ENCODE measurements at places on chromosomes 4 and X. TPM values are rescaled to one million over a fixed set of nuclear protein-coding genes. Genes with fewer than 3 reads are reported as not detected.

DNA sequence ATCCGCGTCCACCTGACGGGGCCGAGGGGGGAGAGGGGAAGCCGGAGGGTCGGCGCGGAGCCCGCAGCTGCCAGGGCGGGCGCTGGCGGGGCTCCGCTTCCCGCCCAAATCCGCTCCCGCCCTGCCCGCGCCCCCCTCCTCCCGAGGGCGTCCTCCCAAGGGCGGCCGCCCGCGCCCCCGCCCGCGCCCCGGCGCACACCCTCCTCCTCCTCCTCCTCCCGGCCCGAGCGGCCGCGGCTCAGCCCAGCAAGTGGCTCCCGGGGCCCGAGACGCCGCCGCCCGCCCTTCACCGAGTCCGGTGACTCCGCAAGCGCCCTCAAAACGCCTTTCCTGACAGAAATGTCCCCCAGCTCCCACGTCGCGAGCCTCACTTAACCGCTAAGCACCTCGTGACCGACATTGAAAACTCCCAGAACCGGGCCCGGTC, 487 bp downstream of the HMGB2 start:
- H3K4me3 ChIP-seq, result peak overlapping the region; percentile 94
- peaks cover 42% of the 10 kb centered on the region for H3K4me1 ChIP-seq
- peak; percentile 53 for DNase-seq
- peaks cover 48% of the 10 kb centered on the region for H3K36me3 ChIP-seq
- H3K27me3 ChIP-seq, result no peaks in the 10 kb centered on the region

CXCL5 gene
- total RNA-seq, result not detected

- H3K4me1 ChIP-seq, result peaks cover 29% of the 10 kb centered on the region
- no peaks in the 10 kb centered on the region for H3K27me3 ChIP-seq
- H3K36me3 ChIP-seq, result peaks cover 38% of the 10 kb centered on the region
- peak; percentile 31 for DNase-seq
- peak overlapping the region; percentile 85 for H3K27ac ChIP-seq
- H3K4me3 ChIP-seq, result peak overlapping the region; percentile 26
These were observed 7.2 kb downstream of the PDHA1 start for GRCh38 chrX:19350941-19351384.

GRCh38 chrX:44344194-44344593, 722 bp upstream of the EFHC2 start:
- no peaks in the 10 kb centered on the region for H3K36me3 ChIP-seq
- no peaks in the 10 kb centered on the region for H3K27me3 ChIP-seq
- DNase-seq, result peak; percentile 75
- H3K4me1 ChIP-seq, result peaks cover 20% of the 10 kb centered on the region

DNA sequence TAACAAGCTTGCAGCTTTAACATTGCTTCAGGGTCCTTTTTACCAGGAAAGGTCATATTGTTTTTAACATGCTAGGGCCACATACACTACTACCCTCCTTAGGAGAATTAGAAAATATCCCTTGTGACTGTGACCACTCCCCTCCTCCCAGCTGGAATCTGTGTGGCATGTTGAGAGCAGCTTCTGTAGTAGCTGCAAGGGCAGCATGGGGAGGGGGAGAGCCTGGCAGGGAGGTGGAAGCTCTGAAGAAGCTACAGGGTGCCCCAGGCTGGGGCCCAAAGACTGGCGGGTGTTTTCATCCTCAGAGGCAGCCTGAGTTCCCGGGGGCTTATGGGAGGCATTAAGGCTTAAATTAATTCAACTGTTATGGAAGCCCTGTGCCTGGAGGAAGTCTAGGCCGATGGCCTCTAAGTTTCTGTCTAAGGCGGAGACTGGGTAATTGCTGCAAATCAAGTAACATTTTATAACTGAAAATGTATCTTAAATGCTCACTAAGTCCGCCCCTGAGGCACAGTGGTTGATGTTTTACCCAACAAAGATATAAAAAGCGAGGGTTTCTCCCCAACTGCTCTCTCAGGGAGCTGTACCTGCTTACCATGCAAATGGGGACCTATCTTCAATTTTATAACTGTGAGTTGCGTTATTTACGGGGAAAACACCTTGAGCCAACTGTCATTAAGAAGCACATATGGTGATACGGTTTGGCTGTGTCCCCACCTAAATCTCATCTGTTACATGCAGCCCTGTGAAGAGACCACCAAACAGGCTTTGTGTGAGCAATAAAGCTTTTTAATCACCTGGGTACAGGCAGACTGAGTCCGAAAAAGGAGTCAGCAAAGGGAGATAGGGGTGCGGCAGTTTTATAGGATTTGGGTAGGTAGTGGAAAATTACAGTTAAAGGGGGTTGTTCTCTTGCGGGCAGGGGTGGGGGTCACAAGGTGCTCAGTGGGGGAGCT, 37.4 kb upstream of the STS start:
- DNase-seq, result no peak
- H3K4me1 ChIP-seq, result peaks cover 15% of the 10 kb centered on the region
- peak overlapping the region; percentile 35 for H3K27ac ChIP-seq
- H3K36me3 ChIP-seq, result peaks cover 10% of the 10 kb centered on the region

DNA sequence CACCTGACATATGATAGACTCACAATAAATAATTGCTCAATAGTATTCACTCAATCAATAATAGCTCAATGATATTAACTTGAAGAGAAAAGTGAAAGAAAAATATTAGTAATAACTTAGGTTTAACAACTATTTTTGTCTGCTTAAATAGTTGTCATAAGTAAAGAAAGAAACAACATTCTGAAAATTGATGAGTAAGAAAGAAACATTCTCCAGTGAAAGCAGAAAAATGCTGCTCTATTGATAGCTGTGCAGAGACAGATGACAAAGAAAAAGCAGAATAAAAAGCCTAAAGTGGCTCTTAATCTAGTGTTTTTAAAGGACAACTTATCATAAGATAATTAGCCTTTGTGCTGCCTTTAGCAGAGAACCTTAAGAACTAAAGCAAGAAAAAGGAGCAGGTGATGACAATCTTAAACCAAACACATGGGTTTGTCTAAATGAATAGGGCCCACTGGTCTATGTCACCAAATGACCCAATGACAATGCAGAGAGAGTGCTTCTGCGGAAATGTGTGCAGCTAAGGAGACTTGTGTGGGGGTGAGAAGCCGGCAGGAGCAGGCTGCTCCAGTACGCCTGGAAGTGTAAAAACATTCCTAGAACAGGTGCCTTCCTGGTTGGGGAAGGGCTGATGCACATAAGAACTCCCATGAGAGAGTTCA, 13.2 kb downstream of the HS3ST1 start:
- no peak overlapping the region for H3K4me3 ChIP-seq
- peaks cover 1% of the 10 kb centered on the region for H3K4me1 ChIP-seq
- H3K36me3 ChIP-seq, result no peaks in the 10 kb centered on the region
- peaks cover 3% of the 10 kb centered on the region for H3K27me3 ChIP-seq
- no peak for DNase-seq

DNA sequence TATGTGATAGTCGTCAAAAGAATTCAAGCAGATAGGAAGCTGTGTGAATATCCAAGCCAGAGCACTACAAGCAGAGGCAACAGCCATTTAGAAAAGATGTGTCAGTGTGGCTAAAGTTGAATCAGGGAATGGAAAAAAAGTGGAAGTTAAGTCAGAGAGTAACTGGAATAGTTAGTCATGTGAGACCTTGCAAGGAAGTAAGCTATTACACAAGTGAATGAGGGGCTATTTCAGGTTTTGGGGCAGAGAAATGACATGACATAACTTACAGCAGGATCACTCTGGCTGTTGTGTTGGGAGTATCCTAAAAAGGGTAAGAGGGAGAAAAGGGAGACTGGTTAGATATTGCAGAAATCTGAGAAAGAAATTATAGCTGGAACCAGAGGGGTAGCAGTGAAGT, 236.6 kb upstream of the PCDH18 start:
- no peaks in the 10 kb centered on the region for H3K4me1 ChIP-seq
- H3K27ac ChIP-seq, result no peak overlapping the region
- no peak for DNase-seq
- H3K4me3 ChIP-seq, result no peak overlapping the region

GRCh38 chrX:7147413-7147977, at the start of gene STS:
Gene STS, plus strand, starts transcription at chrX:7147712. Its CDS starts 105,488 bp downstream, at chrX:7253200.
- H3K27me3 ChIP-seq, result no peaks in the 10 kb centered on the region
- no peaks in the 10 kb centered on the region for H3K36me3 ChIP-seq
- peak within 1 kb of the TSS; percentile 79 for H3K4me3 ChIP-seq

GRCh38 chr4:85736571-85736970, 261.6 kb downstream of the ARHGAP24 start:
- H3K4me1 ChIP-seq, result no peaks in the 10 kb centered on the region
- no peaks in the 10 kb centered on the region for H3K36me3 ChIP-seq
- no peaks in the 10 kb centered on the region for H3K27me3 ChIP-seq
- no peak for DNase-seq
- no peak overlapping the region for H3K4me3 ChIP-seq
- H3K27ac ChIP-seq, result no peak overlapping the region

DNA sequence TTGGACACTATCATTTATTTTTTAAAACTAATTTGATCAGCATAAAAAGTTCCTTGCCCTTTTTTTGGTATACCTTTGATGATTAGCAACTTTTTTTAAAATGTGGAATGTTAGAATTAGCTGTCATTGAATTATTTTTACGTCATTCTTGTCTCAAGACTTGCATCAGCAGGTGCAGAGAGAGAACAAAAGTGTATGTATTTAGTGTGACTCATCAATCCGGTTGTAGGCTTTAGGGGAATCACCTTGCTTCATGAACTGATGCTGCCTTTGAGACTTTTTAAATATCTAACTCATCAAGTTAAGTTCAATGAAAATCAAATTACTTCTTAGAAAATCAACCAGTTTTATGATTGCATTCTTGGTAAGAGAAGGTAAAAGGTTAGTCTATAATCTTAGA, 125.1 kb downstream of the ARX start:
- H3K4me3 ChIP-seq, result no peak overlapping the region
- no peak overlapping the region for H3K27ac ChIP-seq
- H3K4me1 ChIP-seq, result peaks cover 5% of the 10 kb centered on the region
- DNase-seq, result no peak

- peaks cover 2% of the 10 kb centered on the region for H3K27me3 ChIP-seq
- H3K4me1 ChIP-seq, result no peaks in the 10 kb centered on the region
- no peak for DNase-seq
These were observed 126.7 kb upstream of the TSPAN5 start for GRCh38 chr4:98784947-98785706.

- H3K4me3 ChIP-seq, result no peak overlapping the region
- H3K27me3 ChIP-seq, result no peaks in the 10 kb centered on the region
- H3K36me3 ChIP-seq, result no peaks in the 10 kb centered on the region
- no peak for DNase-seq
- H3K27ac ChIP-seq, result no peak overlapping the region
These were observed 107.6 kb downstream of the AMER1 start for GRCh38 chrX:64097891-64098290.

GRCh38 chr4:39476187-39476895, 17.5 kb downstream of the LIAS start:
- H3K27me3 ChIP-seq, result no peaks in the 10 kb centered on the region
- no peak overlapping the region for H3K4me3 ChIP-seq
- H3K4me1 ChIP-seq, result no peaks in the 10 kb centered on the region
- H3K27ac ChIP-seq, result no peak overlapping the region
- peaks cover 4% of the 10 kb centered on the region for H3K36me3 ChIP-seq

- no peaks in the 10 kb centered on the region for H3K27me3 ChIP-seq
- no peak for DNase-seq
- H3K27ac ChIP-seq, result no peak overlapping the region
- no peak overlapping the region for H3K4me3 ChIP-seq
These were observed 93.4 kb downstream of the SPCS3 start for GRCh38 chr4:176413171-176413570.

DNA sequence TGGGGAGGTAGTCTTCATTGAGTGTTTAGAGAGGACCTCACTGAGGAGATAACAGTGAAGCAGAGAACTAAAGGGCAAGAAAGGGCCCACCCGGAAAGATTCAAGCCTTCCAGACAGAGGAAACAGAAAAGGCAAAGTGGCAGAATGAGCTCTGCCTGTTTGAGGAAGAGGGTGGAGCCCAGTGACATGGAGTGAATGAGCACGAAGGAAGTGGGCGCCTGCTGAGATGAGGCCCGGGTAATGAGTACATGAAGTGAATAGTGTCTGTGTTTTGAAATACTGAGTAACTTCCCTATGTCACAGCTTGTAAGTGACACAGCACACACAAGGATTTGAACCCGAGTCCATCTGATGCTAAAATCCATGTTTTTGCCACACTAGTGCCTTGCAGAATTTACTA, 32.5 kb upstream of the TLR2 start:
- H3K36me3 ChIP-seq, result no peaks in the 10 kb centered on the region
- H3K4me1 ChIP-seq, result peaks cover 35% of the 10 kb centered on the region
- H3K27me3 ChIP-seq, result peaks cover 5% of the 10 kb centered on the region

ZNF595 gene
- total RNA-seq, result 5.5 TPM
